ENCODE measurements at places on chromosomes 4 and X.
A peak's percentile ranks its signal among the peaks of the same experiment; 100 is the strongest.

DNA sequence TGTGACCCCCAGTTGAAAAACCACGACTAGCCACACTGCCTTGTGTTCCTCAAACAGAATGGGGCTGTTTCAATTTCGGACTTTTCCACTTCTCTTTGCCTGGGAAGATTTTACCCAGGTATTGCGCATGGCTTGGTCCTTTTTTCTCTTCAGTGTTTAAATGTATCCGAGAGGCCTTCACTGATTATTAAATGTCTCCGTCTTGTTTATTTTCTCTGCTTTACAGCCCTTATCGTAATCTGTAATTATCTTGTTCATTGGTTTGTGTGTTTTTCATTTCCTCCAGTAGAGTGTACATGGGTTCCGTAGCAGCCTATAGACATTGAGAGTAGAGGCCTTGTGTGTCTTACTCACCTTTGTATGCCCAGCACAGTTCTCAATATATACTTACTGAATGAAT, 2.4 kb downstream of the MOSPD2 start:
- no peak for DNase-seq

DNA sequence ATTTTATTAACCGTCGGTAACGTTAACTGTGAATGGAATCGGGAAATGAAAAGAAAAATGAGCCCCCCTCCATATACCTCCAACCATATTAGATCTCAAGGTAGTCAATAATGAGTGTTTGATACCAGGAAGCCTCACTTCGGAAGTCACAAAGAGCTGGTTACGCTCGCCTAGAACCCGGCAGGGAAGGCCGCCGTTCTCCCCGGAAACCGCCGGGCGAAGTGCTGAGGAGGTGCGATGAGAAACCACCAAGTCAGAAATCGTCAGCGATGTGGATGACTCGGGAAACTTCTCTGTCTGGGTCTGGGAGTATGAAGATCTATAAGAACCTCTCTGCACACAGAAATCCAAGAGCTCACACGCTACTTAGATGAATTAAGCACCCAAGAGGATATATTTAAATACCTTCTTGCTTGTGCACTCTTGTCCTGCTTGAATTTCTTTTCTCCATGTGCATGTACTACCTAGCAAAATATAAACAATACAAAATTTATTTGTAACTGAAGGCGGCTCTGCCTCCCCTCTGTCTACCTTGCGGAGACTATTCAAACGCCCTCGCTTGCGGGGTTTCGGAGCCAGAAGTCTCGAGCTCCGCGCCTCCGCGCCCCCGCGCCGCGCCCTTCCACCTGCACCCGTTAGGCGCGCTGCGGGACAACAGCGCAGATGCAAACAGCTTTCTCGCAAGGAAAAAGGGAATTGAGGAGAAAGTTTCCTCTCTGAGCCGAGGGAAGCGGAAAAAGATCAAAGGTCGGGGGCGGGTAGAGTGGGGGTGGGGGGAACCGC, 17.8 kb downstream of the NKX6-1 start:
- no peak for DNase-seq

GRCh38 chrX:20300822-20301221, 34.1 kb upstream of the RPS6KA3 start:
- no peak for DNase-seq

DNA sequence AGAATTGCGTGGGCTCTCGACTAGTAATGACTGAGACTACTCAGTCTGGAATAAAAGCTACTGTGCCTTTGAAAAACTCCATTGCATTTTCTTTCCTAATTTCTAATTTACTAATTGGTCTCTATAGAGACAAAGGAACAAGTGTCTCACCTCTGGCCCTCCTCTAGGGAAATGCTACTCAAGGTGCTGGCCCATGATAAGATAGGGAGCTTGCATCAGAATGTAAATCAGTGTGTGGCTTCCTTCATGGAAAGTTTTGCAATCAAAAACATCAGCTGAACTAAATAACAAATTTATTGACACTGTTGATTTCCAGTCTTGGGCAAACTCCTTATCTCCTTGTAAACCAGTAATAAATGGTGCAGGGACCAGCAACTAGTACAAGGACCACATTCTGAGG, 81.8 kb downstream of the SRPX start:
- no peak for DNase-seq

DNA sequence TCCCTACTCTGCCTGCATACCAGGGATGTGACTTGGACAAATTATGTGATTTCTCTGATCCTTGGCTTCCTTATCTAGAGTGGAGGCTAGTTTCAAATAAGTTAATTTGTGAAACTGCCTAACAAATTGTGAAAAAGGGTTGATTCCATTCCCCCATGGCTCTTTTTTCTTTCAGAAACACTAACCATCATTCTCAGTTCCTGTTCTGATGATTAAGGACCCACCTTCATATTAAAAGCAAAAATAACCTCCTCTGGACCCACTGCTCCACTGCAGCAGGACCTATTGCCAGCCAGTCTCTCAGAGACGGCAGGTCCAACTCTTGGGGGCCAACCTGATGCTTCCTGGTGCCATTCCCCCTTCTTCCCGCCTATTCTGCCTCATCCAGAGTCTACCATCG, 4.5 kb upstream of the ANXA5 start:
- no peak for DNase-seq

DNA sequence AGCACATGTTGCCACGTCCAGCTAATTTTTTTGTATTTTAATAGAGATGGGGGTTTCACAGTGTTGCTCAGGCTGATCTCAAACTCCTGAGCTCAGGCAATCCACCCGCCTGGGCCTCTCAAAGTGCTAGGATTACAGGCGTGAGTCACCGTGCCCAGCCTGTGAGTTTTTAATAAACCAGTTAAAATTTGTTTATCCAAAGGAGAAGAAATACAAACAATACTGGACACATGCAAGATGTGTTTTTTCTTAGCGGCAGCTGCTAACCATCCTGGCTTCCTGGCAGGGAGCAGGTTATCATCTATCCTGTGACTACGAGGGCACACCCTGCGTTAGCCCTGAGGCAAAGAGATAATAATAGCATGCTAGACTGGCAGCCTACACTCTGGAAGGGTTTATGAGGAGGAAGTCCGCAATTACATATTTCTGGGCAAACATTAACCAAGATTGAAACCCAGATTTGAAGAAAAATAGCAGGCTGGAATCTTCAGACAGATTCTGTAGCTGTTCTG, 191.4 kb downstream of the SPRY1 start:
- no peak for DNase-seq

GRCh38 chrX:16992445-16992844, 46.0 kb downstream of the REPS2 start:
- no peak for DNase-seq

GRCh38 chr4:24404281-24404680, 180.1 kb downstream of the DHX15 start:
- no peak for DNase-seq

DNA sequence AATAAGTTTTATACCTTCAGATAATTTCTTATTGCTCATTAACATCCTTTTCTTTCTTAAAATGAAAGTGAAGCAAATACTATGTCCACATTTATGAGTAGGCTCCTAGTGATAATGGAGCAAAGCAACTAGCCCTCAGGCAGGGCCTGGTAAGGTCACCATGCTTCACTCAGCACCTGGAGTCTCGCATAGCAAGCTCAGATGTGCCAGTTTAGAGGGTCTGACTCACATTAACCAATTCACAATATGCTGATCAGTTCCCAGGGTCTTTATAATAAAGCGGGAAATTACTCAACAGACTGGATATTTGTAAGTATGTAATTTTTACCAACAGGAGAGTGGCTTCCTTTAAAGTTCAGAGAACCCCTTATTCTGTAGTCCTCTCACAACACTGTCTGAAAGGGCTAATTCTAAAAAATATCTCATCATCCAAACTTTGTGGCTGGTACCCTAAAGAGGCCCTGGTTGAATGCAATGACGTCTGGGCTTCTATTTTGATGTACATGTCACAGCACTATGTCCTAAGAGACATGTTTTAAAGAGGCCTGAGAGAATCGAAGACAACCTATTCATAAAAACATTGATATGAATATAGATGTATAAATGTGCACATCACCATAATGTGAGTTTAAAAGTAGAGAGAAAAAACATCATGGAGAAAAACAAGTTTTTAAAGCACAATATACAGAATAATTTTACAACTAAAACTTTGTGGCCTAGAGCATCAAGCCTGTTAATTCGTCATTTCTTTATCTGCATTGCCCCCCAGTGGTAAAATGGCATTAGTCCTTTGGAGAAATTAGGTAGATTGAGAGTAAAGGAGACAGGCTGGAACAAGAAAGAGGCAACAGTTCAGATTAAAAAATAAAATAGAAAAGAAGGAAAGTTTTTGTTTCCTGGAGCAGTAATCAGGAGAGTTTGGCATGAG, 44.3 kb downstream of the IL21 start:
- DNase-seq, result peak; percentile 61

- DNase-seq, result no peak
Measured at GRCh38 chrX:31260351-31260750, 188.5 kb upstream of the FTHL17 start.

DNA sequence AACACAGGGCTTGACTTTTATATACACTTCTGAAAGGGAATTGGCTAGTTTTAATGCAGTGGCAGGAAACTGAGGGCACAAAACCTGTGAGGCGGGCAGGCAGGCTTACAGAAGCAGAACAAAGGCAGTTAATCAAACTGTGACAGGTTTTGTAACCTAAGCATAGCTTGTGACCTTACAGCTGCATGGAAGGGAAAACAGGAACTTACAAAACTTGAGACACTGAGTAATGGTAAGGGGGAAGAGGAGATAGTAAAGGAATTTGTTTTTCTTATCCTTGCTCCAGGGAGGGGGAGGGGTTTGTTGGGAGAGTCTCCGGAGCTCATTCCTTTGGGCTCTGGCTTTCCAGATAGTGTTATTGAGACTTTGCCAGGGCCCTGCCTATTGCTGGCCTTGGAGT, 55.6 kb downstream of the SLITRK4 start:
- no peak for DNase-seq

GRCh38 chrX:69280933-69281332, 115.7 kb upstream of the PJA1 start:
- no peak for DNase-seq

- DNase-seq, result no peak
Measured at GRCh38 chrX:9355739-9356138, 109.1 kb upstream of the TBL1X start.

GRCh38 chr4:79980448-79980847, 92.6 kb downstream of the ANTXR2 start:
- DNase-seq, result no peak

DNA sequence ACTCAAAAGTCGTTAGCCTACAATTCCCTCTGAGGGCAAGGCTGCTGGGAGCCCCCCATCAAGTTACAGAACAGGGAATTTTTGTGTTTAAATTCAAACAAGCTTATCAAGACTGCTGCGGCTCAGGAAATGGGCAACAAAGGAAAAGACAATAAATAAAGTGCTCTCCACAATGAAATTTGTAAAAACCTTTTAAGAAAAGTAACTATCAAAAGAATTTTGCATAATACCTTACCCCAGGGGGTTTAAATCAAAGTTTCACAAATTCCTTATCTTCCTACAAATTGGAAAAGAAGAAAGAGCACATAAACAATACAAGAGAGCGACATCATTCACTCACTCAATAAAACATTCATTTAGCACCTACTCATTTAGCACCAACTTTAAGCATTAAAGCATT, 97.9 kb upstream of the CCDC160 start:
- DNase-seq, result no peak

GRCh38 chr4:107714256-107714655, 5.8 kb downstream of the PAPSS1 start:
- DNase-seq, result no peak

GRCh38 chrX:151169783-151170182, 6.6 kb upstream of the GPR50 start:
- DNase-seq, result no peak

DNA sequence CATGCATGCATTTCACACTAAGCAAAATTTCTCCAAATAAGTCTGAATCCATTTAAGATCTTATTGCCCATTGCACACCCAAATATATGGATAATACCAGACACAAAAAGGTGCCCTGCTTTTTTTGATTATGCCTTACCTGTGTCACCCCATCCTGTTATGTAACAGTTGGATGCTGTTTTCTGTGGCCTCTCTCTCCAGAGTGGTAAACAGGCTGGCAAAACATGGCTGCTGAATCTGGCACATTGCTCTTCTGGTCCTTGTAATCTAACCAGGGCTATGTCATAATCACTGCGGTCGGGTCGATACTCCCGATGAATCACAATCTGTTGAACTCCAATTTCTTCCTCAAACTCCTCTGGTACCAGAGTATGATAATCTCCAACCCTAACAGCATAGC, 70.1 kb downstream of the PRSS12 start:
- DNase-seq, result no peak

DNA sequence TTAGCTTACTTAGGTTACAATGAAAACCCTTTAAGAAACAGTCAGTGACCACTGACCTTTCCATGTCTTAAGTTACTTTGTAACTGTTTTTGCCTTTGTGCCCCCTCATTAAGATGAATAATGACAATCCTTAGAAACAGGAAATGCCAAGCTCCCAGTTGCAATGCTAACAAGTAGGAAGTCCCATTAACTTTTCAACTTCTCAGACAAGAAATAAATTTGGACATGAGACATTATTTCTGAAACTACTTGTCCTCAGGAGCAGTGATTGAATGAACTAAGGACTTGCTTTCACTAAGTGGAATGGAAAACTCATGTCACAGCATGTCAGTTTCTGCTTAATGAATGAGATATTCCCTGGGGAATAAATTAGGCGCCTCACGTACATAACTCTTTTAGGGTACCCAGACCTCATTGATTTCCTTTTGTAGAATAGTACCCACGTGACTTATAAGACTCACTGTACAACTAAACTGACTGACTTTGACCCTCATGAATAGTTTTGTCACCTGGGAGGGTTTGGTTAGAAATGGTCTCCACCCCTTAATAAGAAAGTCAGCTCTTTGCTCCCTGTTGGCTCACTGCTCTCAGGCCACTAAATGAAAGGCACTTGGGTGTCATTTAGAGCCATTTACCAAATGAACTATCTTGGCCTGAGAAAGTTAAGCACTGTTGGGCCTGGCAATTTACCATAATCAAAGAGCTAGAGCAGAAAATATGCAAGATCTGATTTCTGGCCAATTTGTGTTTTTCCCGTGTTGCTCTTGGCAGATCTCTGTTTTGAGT, 383.9 kb downstream of the RPA4 start:
- DNase-seq, result no peak

GRCh38 chr4:140240237-140240636, 86.3 kb upstream of the MAML3 start:
- no peak for DNase-seq

- no peak for DNase-seq
Measured at GRCh38 chr4:35506161-35506560, 738.2 kb downstream of the ARAP2 start.

DNA sequence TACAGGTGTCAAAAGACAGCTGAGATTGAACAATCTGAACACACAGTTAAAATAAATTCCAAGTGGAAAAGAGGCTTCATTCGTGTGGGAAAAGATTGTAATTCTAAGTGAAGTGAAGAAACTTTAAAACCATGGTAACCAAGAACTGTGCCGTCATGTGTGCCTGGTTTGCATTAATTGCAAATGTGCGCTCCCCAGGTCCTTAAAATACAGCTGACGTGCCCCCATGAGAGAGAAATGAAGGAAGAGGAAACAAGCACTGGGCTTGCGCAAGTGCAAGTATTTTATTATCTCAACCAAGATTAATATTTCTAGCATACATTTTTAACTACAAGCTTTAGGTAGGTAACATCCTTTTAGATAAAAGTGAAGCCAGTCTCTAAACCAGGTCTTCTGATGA, 92.5 kb downstream of the PARM1 start:
- DNase-seq, result peak; percentile 47

GRCh38 chr4:13940921-13941320, 313.4 kb upstream of the BOD1L1 start:
- no peak for DNase-seq

- no peak for DNase-seq
Measured at GRCh38 chr4:168197926-168198325, 105.6 kb downstream of the ANXA10 start.

GRCh38 chr4:31021008-31021407, 300.8 kb downstream of the PCDH7 start:
- no peak for DNase-seq
